ENCODE measurements at places on chromosomes 2 and 18.

GRCh38 chr2:30178618-30179434 is 32.0 kb downstream of the YPEL5 start:
- no peak for DNase-seq

- no peak for DNase-seq
Observed at GRCh38 chr2:68351997-68352396, 13.1 kb upstream of the PLEK start.

GRCh38 chr2:212918336-212918735 is 233.1 kb downstream of the IKZF2 start:
- DNase-seq, result no peak

DNA sequence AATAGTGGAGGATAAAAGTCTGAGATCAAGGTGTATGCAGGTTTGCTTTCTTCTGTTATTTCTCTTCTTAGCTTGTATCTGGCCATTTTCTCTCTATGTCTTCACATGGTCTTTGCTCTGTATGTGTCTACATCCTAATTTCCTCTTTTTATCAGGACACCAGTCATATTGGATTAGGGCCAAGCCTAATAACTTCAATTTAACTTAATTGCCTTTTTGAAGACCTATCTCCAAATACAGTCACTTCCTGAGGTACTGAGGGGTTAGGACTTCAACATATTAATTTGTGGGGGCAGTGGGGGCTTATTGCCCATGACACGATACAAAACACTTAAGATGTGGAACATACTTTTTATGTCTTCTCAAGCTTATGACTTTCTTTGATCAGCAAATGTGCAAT is 632.9 kb upstream of the CELF4 start:
- no peak for DNase-seq

GRCh38 chr2:146123714-146124113 is 1603.8 kb upstream of the ZEB2 start:
- no peak for DNase-seq

DNA sequence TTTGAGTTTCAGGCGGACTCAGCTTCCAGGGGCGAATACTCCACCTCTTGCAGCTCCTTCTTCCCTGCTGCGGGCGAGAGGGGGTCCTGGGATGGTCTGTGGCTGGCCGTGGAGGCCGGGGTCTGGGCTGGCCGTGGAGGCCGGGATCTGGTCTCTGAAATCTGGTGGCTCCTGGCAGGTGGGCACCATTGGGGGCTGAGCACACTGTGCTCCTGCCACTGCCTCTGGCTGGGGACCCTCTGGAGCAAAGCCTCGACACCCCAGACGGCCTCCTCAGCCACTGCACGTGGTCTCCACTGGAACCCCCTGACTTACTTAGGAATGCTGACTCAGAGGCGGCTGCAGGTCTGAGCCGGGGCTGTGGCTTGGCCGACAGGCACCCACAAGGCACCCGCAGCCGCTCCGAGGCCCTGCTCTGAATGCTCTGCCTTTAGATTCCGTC is 100.1 kb upstream of the ALKAL2 start:
- DNase-seq, result no peak

DNA sequence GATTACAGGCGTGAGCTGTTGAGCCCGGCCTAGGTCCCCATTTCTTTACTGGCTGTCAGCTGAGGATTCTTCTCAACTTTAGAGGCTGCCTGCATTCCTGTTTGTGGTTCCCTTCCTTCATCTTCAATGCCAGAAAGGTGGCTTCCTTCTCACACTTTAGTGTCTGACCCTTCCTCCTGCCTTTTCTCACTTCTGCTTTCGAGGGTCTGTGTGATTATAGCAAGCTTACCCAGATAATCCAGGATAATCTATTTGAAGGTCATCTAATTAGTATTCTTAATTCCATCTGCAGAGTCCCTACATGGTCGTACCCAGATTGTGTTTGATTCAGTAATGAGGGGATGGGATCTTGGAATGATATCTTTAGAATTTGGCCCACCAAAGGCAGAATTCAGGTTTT is 157.4 kb downstream of the TANC1 start:
- no peak for DNase-seq

DNA sequence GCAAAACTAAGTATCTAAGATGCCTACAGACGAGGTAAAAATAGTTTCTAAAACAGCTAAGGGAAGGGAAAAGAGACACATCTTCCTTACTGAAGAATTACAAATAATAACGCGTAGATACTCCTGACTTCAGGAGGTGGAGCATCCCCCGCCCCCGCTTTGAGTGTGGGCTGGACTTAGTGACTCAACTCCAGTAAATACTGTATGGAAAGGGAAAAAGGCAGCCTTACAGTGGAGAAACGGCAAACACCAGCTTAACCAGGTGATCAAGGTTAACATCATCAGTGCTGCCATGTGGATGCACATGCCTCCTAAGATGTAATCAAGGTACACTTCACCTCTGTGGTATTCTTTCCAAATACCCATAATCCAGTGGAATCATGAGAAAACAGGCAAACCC is 47.9 kb downstream of the HADHB start:
- DNase-seq, result no peak

DNA sequence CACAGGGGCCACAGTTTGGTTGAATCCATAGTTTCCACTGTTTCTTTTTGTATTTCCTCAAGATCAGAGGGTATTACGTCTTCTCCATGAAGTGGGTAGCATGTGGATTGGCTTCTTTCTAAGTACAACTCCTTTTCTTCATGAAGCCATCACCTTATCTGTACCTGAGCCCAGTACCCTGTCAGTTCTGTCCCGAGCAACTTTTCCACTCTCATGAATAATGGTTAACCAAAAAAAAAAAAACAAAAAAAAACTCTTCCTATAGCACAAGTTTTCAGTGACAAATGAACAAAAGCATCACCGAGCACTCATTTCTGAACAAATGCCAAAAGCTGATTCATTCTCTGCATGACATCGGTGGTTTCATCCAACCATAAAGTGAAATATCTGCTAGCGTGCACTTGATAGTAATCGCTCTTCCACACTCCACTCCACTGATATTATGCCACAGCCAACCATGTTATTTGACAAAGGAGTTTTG is 53.0 kb upstream of the CCDC150 start:
- no peak for DNase-seq

DNA sequence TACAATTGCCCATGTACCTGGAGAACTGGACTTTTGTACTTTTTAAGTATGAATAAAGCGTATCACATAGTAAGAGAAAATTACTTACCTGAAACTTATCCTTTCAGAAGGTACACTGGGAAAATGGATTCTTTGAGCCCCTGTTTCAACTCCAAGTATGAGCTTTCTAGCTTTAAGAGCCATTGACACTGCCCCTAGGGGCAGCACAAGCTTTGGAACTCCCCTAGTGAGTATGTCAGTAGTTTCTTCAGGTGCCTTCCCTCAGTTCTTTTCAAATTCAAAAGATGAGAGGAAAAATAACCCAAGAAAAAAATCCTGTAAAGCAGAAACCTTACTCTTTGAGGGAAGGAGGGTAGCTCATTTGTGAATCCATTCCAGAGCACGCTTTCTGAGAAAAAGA is 124.1 kb downstream of the MEMO1 start:
- no peak for DNase-seq

- no peak for DNase-seq
Observed at GRCh38 chr18:67875944-67876343, 359.4 kb upstream of the DSEL start.

GRCh38 chr2:165328272-165328671 is 89.1 kb downstream of the SCN2A start:
- no peak for DNase-seq

- DNase-seq, result no peak
Observed at GRCh38 chr2:118498943-118499342, 348.5 kb downstream of the EN1 start.

DNA sequence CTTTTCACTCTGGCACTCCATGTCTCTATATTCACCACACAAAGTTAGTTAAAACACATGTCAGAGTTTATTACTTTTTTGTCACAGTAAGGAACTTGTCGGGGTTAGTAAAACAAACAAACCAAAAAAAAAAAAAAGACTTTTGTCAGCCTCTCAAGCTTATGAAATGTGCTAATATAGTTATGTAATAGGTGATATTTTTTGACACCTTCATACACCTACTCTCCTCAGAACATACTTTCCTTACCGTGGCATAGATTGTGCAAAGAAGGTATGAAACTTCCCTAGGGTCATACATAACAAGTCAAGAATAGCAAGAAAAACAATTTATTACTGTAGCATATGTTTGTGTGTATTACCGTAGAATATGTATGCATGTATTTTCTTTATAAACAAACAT is 633.3 kb downstream of the CNTNAP5 start:
- no peak for DNase-seq

DNA sequence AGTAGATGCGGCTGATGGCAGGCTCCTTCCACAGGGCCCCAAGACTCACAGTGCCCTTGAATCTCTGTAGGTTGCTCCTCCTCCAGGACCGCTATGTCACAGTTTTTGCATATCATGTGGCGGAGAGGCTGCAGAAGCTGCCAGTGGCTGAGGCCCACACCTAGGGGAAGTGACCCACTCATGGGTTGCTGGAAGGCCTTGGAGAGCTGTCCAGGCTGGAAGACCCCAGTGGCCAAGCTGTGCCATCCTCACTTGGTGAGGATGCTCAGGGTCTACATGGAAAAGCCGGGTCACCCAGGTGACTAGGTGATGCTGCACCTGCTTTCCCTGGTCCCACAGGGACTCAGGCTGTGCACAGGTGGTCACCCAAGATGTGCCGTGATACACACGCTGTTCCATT is 90.6 kb downstream of the SEPTIN10 start:
- no peak for DNase-seq

GRCh38 chr18:44521668-44522022 is 159.0 kb upstream of the SETBP1 start:
- DNase-seq, result no peak

DNA sequence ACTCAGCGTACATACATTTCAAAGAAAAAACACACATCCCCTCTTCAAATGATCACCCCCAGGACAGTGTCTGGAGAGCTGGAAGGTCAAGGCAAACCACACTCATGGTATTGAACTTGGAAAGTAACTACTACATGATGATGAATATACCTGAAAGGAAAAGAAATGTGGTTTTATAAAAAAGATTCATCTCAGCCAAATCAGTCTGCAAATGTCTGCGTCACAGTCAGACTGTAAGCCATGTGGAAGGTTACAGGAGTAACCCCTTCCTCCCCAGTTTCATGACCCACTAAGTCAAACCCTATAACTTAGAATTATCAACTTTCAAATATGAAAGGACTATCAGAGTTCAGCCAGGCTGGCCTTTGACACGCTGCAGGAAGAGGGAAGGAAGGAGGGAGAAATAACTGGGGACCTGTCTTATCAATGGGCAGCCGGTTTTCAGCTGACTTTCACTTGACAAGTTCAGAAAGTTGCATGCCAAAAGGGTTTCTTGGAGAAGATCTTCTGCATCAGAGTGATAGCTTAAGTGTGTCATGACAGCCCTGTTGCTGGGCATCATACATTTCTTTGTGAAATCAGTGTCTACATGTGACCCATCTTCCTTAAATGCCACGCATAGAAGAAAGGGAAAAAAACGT is 7.0 kb upstream of the BMP10 start:
- DNase-seq, result no peak

DNA sequence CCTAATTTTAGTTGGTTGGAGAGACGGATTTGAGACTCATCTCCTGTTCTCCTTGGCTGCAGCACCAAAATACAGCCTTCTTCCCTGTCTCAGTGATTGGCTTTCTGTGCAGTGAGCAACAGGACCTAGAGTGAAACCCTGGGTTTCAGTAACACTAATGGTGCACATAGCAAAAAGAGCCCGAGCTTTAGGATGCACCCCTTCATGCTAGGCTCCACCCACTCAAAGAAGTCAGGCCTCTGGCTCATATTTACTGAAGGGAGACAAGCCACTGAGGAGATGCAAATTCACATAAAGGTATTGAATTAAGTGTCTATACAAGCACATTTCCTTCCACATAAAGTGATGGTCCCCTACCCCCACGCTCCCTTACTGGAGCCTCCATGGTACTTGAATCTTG is 131.9 kb upstream of the CHAC2 start:
- no peak for DNase-seq

DNA sequence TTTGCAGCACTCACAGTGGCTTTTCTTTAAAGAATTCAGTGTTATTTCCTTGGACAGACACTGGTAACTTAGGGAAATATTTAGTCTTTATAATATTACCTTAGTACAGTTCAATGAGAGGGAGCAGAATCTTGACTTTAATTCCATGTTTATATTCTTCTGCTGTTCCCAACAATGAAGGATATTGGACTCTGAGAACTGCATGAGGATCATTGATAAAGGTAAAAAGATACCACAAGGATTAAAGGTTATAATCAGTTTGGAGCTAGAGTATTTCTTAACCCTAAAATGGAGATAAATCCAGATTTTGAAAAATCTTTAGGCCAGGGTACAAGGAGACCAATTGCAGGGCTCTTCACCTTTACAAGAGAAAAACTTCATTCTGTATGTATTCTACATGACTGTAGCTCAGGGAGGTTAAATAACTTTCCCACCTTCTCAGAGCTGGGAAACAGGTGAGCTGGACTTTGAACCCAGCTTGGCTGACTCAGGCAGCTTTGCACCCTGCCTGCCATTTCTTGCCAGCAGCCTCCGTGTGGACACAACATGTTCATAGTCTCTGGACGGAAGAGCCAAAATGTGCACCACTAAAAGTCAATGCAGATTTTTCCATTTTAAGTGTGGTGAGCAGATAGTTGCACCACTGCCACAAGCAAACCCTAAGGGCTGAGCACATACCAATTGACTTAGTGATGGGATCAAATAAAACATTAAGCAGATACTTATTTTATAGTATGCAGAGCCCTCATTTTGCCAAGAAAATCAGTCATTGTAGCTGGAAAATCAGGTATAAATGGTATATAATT is 26.7 kb downstream of the UPP2 start:
- no peak for DNase-seq

GRCh38 chr2:14996351-14997014 is 364.0 kb downstream of the LRATD1 start:
- DNase-seq, result no peak

GRCh38 chr2:37683241-37683640 is 11.8 kb upstream of the CDC42EP3 start:
- DNase-seq, result no peak

DNA sequence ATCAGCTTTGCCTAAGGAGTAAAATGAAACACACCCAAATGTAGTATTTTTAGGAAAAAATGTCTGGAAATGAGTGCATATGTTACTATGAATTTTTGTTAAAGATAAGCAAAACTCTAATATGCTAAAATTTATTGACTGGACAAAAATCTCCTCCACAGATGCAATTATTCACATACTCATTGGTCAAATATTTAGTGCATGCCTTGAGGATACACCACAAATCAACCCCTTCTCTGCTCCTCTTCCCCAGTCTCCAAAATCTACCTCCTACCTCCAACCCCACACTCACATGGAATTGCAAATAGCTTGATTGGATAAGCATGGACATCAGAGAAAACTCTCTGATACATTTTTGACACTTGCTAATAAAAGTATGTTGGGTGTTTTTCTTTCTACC is 95.6 kb upstream of the CDC42EP3 start:
- no peak for DNase-seq

GRCh38 chr2:241692448-241692847 is 5.8 kb upstream of the DTYMK start:
- no peak for DNase-seq

- no peak for DNase-seq
Observed at GRCh38 chr2:236553522-236553921, 16.1 kb upstream of the ACKR3 start.

GRCh38 chr2:70726947-70727725 is 40.9 kb downstream of the ADD2 start:
- no peak for DNase-seq
